ENCODE measurements at places on chromosomes 7 and 10.
A peak's percentile ranks its signal among the peaks of the same experiment; 100 is the strongest.

- peak; percentile 42 for DNase-seq
These were observed 160.0 kb downstream of the SLIT1 start for GRCh38 chr10:97025613-97026242.

DNA sequence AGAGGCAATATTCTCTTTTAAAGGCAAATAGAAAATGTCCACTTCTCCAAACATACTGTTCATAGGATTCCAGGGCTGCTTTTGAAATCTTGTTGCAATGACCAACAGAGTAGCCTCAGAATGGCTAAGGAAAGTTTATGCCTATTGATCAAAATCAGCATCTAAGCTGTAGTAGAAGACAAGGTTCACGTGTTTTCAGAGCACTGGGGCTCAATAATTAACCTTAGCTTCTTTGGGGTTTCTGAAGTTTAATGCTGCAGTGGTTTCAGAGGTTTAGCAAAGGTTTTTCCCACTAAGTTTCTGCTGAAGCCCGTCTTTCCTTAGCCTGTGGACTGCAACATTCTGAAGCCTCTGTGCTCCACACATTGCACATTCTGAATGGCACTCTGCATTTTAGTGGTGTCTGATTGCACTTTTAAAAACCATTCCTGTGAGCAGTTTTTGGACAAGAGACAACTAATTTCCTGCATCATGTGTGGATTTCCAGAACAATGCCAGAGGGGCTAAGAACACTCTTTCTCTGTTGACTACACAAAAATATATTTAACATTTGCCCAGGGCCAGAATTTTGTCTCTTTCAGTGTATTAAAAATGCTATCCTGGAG, 342.5 kb downstream of the PTEN start:
- no peak for DNase-seq

DNA sequence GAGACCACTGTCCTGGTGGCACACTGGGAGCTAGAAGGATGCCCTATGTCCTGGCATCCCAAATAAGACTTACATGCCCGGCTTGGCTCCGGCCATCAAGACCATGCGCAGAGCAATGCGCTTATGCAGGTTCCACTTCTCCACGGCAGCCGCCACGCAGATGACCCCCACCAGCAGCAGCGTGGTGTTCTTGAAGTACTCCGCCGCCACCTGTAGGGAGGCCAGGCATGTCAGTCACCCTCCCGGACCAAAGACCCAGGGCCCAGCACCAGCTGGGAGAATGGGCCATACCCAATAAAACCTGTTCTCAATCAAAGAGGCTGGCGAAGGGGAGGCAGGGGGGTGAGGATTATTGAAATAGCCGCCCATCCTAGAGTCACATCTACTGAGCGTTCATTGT, 19.9 kb downstream of the SLC13A4 start:
- no peak for DNase-seq

DNA sequence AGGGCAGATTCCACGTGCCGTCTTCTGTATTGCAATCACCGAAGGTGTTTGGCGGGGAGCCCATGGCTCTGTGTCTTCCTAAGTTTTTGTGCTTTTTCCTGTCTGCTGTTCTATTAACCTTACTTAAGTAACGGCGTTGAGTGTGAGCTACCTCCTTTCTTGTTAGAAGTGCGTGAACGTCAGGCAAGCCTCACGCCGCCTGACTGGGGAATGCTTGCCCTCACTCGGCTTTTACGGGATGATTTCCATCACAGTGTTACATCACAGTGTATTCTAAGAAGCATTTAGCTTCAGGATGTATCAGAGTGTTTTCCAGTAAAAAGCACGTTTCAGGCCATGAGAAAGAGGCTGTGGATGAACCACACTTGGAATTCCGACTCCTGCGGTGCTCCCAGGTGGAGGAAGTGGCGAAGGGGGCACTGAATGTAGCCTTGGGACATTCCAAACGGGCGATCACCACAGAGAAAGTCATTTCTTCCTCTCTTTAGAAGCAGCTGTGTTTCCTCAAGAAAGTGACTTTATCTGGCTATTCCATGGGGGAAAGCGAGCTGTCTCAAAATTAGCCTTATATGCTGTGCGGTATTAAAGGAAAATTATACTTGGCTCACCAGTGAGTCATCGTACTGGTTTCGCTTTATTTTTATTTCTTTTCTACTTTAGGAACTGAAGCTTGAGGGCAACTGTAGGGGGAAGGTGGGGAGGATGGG, 290.7 kb downstream of the KLF6 start:
- no peak for DNase-seq

DNA sequence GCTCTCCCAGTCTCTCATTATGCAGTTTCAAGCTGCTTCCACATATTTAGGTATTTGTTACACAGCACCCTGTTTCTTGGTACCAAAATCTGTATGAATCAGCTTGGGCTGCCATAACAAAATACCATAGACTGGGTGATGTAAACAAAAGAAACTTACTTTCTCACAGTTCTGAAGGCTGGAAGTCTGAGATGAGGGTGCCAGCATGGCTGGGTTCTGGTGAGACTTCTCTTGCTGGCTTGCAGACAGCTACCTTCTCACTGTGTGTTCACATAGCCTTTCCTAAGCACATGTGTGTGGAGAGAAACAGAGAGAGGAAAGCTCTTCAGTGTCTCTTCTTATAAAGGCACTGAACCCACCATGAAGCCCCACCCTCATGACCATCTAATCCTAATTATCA, 15.7 kb upstream of the CBLL1 start:
- DNase-seq = no peak

- no peak for DNase-seq
These were observed 252.0 kb downstream of the SORCS3 start for GRCh38 chr10:104892879-104893617.

- no peak for DNase-seq
These were observed 26.4 kb downstream of the LAMB4 start for GRCh38 chr7:108103558-108104298.

DNA sequence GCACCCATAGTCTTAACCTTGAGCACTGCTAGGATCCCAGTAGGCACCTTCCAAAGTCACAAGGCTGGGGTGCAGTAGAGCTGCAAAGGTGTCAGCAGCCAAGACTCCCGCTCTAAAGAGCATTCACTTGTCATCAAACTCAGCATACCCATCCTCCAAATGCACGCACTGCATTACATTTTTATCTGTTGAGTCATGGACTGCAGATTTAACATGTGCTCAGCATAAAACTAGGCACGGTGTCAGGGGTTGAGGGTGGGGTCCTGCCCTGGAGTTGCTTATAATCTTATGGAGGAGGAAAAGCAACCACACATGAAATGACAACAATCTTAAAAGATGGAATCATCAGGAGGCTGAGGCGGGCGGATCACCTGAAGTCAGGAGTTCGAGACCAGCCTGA, 102.6 kb downstream of the PARP12 start:
- no peak for DNase-seq

DNA sequence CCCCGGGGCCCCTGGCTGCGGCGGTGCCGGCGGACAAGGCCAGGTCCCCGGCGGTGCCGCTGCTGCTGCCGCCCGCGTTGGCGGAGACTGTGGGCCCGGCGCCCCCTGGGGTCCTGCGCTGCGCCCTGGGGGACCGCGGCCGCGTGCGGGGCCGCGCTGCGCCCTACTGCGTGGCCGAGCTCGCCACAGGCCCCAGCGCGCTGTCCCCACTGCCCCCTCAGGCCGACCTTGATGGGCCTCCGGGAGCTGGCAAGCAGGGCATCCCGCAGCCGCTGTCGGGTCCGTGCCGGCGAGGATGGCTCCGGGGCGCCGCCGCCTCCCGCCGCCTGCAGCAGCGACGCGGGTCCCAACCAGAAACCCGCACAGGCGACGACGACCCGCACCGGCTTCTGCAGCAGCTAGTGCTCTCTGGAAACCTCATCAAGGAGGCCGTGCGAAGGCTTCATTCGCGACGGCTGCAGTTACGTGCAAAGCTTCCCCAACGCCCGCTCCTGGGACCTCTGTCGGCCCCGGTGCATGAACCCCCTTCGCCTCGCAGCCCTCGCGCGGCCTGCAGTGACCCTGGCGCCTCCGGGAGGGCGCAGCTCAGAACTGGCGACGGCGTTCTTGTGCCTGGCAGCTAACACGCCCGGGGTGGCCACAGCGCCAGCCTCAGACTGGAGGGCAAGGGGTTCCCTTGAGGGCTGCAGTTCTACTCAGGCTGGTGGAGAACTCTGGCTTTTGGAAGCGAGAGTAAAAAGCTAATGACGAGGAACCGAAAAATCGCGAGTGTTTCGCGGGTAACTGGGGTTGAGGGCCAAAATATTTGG, 804 bp downstream of the FRAT1 start:
- DNase-seq = peak; percentile 51

- no peak for DNase-seq
These were observed 21.6 kb downstream of the TAS2R41 start for GRCh38 chr7:143499246-143499645.

DNA sequence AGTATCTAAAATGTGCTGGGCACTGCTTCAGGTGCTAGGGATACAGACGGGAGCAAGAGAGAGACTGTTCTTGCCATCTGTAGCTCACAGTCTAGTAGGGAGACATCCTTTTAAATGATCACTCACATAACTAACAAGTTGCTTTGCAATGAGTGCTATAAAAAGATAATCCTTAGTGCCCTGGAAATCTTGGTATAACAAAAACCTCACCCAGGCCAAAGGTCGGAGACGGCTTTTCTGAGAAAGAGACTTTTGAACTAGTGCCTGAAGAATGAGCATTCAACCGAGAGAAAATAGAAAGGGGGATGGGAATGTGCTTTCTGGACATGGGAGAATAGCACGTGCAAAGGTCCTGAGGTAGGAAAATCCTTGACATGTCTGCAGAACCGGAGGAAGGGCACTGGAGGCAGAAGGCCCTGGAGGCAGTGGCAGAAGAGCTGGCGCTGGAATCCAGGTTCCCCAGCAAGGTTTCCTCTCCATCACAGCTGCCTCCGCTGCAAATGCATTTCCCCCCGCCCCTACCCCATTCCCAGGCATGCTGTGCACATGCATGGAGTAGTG, 89.4 kb downstream of the COL13A1 start:
- DNase-seq = no peak

- no peak for DNase-seq
These were observed 89.0 kb downstream of the TRIM24 start for GRCh38 chr7:138549082-138549481.

DNA sequence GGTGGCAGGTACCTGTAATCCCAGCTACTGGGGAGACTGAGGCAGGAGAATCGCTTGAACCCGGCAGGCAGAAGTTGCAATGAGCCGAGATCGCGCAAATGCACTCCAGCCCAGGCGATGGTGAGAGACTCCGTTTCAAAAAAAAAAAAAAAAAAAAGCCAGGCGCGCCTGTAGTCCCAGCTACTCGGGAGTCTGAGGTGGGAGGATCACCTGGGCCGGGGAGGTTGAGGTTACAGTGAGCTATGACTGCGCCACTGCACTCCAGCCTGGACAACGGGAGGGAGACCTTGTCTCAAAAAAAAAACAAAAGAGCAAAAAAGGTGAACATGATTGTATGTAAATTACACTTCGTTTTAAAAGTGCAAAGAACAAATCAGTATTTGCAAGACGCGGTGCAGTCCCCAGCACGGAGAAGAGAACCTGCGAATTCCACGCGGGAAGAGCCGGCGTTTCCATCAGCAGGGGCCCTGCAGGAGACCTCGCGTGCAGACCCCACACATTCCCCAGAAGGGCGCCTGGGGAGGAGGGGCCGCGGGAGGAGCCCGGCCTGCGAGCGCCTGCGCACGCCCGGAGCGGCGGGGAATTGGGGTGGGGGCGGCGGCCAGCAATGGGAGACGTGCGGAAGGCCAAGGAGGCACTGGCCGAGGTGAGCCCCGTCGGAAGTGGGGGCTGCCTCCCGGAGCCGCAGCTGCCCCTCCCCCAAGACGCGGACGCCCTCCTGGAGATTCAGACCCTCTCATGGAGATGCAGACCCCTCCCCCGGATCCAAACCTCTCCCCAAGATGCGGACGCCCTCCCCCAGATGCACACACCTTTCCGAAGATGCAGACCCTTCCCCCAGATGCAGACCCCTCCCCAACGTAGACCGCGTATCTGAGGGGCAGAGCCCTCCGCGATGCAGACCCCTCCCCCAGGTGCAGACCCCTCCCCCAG, 16.7 kb upstream of the SUN1 start:
- DNase-seq = no peak

DNA sequence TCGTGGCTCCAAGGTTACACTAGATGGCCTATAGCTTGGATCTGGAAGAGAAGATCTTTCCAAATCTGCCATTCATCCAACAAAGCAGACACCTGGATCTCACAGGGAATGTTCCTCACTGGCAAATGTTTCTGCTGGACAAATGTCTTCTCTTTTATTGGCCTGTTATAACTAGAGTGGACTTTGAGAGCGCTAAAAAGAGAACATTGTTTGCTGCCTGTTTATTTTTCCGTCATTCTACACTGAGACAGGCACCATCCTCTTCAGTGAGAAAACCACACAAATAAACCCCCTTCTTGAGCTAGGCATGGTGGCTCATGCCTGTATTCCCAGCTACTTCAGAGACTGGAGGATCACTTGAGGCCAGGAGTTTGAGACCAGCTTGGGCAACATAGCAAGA, 206.9 kb downstream of the CREB5 start:
- no peak for DNase-seq

DNA sequence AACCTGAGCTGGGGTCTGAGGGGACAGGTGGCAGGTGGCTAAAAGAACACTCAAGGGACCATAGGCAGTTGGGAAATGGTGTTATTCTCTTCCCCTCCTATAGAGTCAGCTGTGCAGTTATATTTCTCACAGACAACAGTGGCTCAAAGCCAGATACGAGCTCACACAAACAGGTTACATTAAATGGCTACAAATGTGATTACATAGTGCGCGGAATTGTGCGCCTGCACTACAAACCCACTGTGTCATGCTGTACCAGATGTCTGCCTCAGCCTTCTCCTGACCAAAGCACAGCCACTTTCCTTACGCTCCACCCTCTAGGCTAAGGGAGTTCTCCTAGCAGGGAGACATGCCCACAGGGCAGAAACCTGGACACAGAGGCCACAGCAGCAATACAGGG, 387.2 kb downstream of the CNTNAP2 start:
- DNase-seq = no peak

GRCh38 chr7:29289156-29290021, 94.8 kb downstream of the CHN2 start:
- no peak for DNase-seq

DNA sequence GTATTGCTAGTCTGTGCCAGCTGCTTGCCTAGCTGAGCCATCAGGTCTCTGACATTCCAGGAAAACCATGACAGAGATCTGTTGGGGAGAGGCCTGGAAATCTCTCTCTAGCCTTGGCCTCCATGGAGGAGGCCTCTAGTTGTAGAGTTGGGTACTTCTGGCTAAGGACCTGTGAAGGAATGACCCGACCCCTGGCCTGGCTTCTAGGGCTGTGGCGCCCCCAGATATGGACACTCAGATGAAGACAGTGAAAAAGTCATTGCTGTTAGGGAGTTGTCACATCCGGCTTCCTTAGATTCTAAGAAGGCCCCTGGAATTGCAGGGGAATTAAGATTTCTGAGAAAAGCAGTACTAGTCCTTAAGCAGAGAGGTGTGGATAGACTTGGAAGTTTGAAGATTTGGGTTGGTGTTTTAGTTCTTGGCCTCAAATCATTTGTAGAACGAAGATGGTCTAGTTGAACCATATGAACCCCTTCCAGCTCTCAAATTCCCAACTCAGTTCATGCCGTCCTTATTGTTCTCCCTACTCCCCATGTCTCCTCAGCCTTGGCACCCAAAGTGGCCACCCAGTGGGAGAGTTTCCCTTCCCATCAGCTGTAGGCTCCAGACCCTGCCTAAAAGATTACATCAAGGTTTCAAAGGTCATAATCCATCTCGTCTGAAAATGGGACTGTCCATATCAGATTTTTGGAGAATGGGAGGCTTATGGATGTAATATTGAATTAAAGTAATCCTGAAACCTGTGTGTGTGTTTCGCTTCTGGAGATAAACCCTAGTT, 7.0 kb downstream of the HHEX start:
- no peak for DNase-seq

Data from stimulated activated CD4-positive, alpha-beta T cell treated with anti-CD3 and anti-CD28 coated beads, Interleukin-12 subunit alpha, Interleukin-12 subunit beta, amount 100 ng/mL, for 24 hours (primary cell).